Calu3 (cell line): ENCODE measurements at places on chromosomes 16 and 17. TPM values are rescaled to one million over a fixed set of nuclear protein-coding genes. Genes with fewer than 3 reads are reported as not detected.
A peak's percentile ranks its signal among the peaks of the same experiment; 100 is the strongest.

Gene STAC2
- not detected in 2 replicates for total RNA-seq

DNA sequence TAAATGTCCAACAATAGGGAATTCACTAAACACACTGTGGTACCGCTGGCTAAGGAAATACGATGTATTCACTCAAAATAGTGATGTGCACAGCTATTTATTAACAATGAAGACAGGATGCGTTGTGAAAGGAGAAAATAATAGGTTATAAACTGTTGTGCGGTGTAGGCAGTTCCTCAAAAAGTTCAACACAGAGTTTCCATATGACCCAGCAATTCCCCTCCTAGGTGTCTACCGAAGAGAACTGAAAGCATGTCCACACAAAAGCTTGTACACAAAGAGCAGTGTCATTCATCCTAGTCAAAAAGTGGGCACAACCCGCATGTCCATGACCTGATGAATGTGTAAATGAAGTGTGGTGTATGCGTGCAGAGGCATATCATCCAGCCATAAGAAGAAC lies 1.2 kb upstream of the CES1 start:
- DNase-seq, result no peak

DNA sequence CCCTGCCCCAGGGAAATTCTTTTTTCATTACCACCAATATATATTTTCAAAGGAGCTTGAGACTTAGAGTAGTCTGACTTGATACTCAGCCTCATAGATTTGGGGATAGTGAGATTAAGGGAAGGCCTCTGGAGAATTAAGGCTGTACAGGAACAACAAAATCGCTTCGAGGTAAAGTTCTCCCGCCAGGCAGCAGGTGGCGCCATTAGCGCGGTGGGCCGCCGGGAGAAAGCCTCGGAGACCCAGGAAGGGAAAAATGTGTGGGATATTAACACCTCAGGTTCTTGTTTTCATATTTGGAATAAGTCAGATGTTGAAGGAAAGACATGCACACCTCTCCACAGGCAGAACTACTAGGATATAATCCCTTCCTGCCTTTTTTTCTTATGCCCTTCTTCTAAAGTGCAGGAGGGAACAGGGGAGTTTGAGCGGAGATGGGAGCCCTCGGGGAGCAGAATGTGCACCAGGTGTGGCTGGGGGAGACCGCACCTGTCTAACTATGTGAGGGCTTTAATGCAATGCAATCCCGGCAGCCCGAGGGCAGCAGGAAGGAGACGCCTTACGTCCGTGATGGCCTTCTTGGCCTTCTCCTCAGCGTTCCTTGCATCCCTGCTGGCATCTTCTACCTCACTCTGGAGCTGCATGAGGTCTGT lies 25.9 kb downstream of the MYH3 start:
- peak; percentile 47 for DNase-seq

GRCh38 chr16:30184096-30184890 lies 891 bp downstream of the CORO1A start:
- no peak for DNase-seq

DNA sequence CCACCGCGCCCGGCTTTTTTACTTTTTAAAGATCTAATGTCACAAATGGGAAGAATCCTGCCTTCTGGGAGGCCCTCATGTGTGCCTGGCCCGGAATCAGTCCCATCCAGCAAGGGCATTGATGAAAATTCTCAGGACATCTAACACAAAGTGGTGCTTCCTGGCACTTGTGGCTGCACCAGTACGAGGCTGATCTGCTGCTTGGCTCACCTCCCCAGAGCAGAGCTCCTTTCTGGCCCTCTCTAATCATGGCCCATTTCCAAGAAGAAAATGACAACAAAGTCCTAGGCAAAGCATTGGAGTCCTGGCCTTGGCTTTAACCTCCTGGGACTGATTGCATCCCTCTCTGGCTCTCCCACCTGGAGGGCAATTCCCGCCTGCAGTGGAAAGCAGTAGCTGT lies 50.7 kb upstream of the SIAH1 start:
- DNase-seq, result no peak

GRCh38 chr16:84841787-84842300 lies 22.1 kb downstream of the CRISPLD2 start:
- peak; percentile 92 for DNase-seq

- no peak for DNase-seq
Measured at GRCh38 chr16:5557966-5558365, 460.4 kb upstream of the EEF2KMT start.
